ENCODE measurements at places on chromosomes 5 and 9. TPM values are rescaled to one million over a fixed set of nuclear protein-coding genes. Genes with fewer than 3 reads are reported as not detected.
A peak's percentile ranks its signal among the peaks of the same experiment; 100 is the strongest.

CDO1 gene
- 60.8 TPM for total RNA-seq

DNAJC25 gene
- total RNA-seq, result 7.5 TPM

PRSS3 gene
- total RNA-seq, result not detected

SLF1 gene
- total RNA-seq, result 3.3 TPM

GPR150 gene
- 0.32 TPM for total RNA-seq

SLCO4C1 gene
- total RNA-seq, result 0.58 TPM

C9orf50 gene
- total RNA-seq, result not detected

PHF24 gene
- total RNA-seq, result 0.39 TPM

PCDHGB7 gene
- total RNA-seq, result 8.1 TPM

RABL6 gene
- total RNA-seq, result 54.9 TPM

LHX3 gene
- not detected for total RNA-seq

CD274 gene
- 1.0 TPM for total RNA-seq

- DNase-seq, result no peak
Observed at GRCh38 chr9:109250311-109250741, 70.5 kb downstream of the EPB41L4B start.

- DNase-seq, result no peak
Observed at GRCh38 chr5:136906545-136906944, 541.2 kb upstream of the TRPC7 start.

- peak; percentile 91 for DNase-seq
Observed at GRCh38 chr5:177370488-177371119, 12.9 kb downstream of the RGS14 start.

DNA sequence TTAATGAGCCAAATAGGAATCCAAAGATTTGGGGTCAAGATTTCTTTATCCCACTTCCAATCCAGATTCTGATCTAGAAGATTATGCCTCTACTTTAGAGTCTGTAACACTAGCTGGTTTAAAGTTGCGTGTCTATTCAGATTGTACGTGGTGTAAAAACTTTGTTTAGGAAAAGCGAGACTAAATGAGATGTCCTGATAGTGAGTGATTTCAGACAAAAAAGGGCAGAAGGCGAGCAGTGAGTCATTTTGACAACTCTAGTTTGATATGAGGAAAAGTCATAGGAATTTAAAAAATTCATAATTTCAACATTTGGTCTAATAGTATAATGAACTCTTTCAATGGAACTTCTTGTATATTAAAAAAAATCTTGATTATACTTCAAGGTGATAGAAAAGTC lies 119.6 kb upstream of the KLF9 start:
- no peak for DNase-seq

DNA sequence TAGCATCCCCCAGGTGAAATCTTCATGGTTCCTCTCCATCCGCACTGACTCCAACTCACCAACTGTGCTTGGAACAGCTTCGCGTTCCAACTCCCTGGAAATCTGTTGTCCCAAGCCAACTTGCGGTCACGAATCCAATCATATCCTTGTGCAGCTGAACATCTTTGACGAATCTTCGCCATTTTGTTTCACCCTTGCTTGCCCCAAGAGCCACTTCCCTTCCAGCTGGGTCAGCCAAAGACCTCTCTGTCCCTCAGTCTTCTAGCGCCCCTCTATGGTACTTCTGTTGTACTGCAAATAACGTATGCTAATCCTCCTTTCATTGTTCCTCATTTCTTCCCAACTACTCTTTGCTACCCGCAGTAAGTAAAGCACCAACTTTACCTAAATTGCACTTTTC lies 61.0 kb upstream of the TARS1 start:
- DNase-seq, result no peak

GRCh38 chr9:9612755-9613154 lies 1000.0 kb downstream of the PTPRD start:
- no peak for DNase-seq

- no peak for DNase-seq
Observed at GRCh38 chr9:124584631-124585030, 77.4 kb upstream of the NR5A1 start.

DNA sequence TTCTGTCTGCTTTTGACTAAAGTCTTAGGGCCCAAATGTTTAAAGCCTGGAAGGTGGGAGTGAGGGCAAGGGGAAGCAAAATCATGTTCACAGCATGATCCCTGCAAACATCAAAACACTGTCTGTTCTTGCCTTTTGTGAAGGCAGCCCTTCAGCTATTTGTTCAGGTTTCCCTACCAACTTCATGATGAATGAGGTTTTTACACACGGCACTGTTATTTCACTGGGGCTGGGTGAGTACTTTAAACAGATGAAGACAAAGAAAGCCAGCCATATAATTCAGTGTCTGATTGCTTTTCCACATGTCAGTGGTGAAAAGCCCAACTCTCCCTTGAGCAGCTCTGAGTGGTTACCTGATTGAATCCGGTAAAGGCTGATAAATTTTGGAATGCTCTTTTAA lies 224.7 kb upstream of the GRAMD2B start:
- no peak for DNase-seq

- no peak for DNase-seq
Observed at GRCh38 chr5:128491291-128491690, 46.8 kb downstream of the FBN2 start.

DNA sequence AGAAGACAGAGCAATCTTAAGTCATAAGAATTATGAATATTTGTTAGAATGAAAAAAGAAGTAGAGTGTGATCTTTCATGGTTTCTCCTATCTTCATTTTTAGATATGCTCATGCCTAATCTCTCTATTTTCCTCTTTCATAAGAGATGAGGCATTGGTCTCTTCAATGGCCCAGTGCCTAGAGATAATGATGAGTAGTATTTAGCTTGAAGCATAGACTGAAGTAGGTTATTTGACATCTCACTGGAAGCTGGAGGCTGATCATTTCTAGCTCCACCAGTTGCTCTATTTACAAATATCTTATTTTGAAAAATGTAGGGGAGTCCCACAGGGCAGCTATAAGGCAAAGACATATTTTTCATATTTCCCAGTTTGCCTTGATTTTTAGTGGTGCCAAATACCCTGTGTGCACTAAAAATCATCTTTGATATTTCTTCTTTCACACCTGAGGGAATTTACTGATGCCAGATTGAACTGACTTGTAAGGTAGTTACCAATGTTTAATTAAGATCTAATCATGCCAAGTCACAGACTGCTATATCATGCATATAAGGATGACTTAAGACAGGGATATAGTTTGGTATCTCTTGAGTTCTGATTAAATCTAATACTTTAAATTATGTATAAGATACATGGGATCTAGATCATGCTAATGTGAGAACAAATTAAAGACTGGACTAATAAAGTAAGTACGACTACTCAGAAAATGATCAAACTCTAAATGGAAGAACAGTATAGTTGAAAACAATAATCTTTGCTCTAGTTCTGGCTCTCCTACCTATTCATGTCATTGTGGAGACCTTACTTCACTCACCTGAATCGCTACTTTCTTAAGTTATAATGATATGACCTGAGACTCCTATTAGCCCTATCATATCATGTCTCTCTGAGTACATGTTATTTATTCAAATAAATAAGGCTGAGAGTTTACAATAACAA lies 108.2 kb upstream of the IFNE start:
- no peak for DNase-seq

- DNase-seq, result no peak
Observed at GRCh38 chr9:124337562-124337961, 77.7 kb downstream of the PSMB7 start.

DNA sequence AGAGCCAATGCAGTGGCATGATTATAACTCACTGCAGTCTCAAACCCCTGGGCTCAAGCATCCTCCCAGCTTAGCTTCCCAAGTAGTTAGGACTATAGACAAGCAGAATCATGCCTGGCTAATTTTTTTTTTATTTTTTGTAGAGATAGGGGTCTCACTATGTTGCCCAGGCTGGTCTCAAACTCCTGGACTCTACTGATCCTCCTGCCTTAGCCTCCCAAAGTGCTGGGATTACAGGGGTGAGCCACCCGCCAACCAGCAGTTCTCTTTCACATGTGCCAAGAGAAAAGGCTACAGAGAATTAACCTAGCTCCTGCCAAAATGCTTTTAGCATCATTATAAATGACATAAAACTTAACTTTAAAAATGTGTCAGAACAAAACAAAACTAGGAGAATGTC lies 8.1 kb downstream of the AK3 start:
- no peak for DNase-seq

DNA sequence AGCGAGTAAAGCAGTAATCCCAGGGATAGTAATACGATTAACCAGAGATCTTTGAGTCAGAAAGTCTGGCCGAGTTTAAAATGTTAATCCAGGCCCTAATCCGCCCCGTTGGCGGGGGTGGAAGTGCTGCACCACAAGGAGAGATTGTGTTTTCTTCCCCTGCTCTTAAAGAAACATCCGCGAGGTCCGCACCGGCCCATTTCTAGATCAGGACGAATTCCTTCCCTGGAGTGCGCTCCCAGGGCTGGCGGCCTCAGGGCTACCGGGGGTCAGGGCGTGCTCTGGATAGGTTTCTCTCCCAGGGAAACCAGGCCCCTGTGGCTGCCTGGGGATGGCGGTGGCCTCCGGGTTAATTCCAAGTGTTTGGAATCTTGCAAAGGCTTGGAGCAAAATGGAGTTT lies 9.3 kb upstream of the NEUROG1 start:
- DNase-seq, result no peak

DNA sequence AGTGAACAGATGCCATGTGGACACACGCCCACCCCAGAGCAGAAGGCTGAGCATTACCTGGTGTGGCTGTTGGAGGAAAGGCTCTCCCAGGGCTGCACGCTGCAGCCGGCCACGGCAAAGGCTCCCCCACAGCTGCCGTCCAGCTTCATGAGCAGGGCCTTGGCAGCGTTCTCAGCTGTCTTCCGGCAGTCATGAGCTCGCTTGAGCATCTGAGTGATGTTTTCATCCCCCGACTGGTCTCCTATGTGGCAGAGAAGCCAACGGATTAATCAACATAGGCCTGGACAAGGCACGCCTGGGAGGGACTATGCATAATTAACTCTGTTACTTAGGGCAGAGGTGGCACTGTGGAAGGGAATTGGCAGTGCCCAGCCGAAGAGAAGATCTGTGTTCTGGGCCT lies 87.3 kb downstream of the DCP2 start:
- DNase-seq, result no peak

- DNase-seq, result no peak
Observed at GRCh38 chr9:76417394-76417793, 23.2 kb upstream of the RFK start.

DNA sequence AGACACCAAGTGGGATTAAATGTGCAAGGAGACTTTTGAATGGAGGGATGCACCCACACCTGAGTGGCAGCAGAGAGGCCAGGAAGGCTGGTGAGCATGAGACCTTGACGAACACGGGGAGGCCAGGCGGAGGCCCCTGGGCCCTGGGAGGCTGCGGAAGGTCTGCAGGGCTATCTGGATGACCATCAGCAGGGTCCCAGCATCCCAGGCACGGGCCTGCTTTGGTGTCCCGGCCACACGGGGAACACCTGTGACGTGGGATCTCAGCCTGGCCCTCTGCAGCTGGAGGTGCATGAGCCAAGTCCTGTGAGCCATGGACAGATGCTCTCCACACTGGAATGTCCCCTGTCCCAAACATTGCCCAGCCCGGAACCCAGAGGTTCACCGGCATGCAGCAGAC lies 174.0 kb upstream of the FOXD4L5 start:
- DNase-seq, result peak; percentile 51
